GM23338 (cell line): ENCODE measurements at places on chromosomes 7 and 10. TPM values are rescaled to one million over a fixed set of nuclear protein-coding genes. Genes with fewer than 3 reads are reported as not detected.

SHLD2 gene
- 34.2 and 34.6 TPM in 2 replicates for total RNA-seq

ADIRF gene
- total RNA-seq: not detected in 2 replicates

GRM8 gene
- 2.0 and 6.6 TPM in 2 replicates for total RNA-seq

PDCD4 gene
- total RNA-seq: 9.2 and 10.1 TPM in 2 replicates

CTAGE4 gene
- 3.4 and 10.1 TPM in 2 replicates for total RNA-seq

GRCh38 chr10:14717552-14717951, 57.1 kb downstream of the FAM107B start:
- no peak for DNase-seq

DNA sequence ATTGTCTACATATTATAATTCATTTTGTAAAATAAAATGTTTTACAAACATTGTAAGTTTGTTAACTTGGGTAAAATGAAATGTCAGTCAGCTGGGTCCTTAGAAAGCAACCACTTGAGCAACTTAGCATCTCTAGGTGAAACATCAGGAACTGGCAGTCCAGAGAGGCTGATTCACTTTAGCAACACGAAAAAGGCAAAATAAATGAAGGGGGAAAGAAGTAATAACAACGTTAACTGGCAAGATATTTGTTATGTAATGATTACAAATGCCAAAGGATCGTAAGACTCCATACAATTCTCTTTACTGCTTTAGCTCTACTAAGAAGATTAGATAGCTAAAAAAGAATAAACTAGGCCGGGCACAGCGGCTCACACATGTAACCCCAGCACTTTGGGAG, 5.0 kb downstream of the PDZD8 start:
- no peak for DNase-seq

DNA sequence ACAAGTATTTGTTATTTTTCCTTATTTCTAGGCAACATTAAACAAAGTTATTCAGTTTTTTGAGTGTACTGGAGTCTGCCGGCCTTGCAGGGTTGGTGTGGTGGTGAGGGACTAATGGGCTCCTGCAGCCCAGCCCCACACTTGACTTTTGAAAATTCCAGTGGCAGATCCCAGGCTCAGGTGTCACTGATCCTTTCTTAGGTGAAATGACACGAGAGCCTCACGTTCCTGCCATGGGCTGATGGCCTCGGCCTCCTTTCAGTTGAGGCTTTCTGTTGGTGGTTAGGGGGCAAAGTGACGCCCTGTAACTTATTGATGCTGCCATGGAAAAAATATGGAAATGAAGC, 117.9 kb downstream of the NKX6-2 start:
- DNase-seq: no peak

DNA sequence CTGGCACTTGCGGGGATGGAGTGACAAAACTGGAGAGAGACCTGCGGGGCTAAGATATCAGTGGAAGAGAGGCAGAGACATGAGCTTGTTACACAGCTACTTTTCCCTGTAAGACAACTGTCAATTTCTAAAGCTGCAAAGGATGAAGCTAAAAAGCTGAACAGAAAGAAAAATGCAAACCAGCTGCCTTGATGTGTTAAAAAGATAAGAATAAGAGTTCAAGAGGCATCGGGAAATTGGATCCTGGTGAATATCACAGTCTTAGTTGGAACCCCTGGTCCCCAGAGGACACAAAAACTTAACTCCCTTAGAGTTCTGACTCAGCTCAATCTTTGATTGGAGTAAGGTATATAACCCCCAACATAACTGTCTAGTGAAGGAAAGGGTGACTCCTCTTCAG, 38.8 kb downstream of the VPS41 start:
- no peak for DNase-seq
